Transverse colon (tissue), 4 donors: ENCODE measurements at places on chromosomes 5 and 9. TPM values are rescaled to one million over a fixed set of nuclear protein-coding genes. Genes with fewer than 3 reads are reported as not detected.

The TARS1 gene
- total RNA-seq: 107 TPM

DNA sequence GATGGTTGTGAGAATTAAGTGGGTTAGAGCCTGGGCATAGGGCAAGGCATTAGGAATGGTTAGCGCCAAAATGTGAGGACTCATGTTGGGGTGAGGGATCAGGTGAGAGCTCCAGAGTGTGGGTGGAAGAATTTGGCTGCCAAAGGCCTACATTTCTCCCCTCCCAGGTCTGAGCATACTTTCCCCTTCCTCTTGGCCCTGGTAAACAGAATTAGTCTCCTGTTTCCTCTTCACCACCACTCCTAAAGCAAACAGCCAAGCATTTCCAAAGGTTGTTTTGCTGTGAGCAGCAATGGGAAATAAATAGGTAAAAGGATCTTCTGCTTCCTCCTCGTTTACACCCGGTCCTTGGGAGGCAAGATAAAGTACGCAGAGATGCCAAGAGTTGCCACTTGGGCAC, 132.5 kb downstream of the ZSWIM6 start:
- DNase-seq: no peak

The OR2K2 gene
- total RNA-seq: not detected

The PCDHB4 gene
- total RNA-seq: 0.80 TPM

- DNase-seq: no peak
Measured at GRCh38 chr5:40775846-40776657, 20.3 kb upstream of the TTC33 start.

The FAM81B gene
- not detected for total RNA-seq

The GARIN3 gene
- total RNA-seq: not detected

GRCh38 chr5:103027267-103027666, 92.7 kb downstream of the GIN1 start:
- no peak for DNase-seq

DNA sequence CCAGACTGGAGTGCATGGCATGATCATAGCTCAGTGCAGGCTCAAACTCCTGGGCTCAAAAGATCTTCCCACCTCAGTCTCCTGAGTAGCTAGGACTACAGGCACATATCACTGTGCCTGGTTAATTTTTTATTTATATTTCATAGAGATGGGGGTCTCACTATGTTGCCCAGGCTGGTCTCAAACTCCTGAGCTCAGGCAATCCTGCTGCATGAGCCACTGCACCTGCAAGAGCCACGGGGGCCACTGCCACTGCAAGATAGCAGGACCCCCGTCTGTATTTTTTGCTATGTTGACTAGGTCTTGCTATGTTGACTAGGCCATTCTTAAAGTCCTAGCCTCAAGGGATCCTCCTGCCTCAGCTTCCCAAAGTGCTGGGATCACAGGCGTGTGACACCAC, 6.5 kb downstream of the CYSTM1 start:
- no peak for DNase-seq

GRCh38 chr5:1332461-1333001, 12.4 kb downstream of the CLPTM1L start:
- no peak for DNase-seq

- no peak for DNase-seq
Measured at GRCh38 chr5:158451993-158452672, 593.2 kb upstream of the CLINT1 start.

The RBM27 gene
- 21.6 TPM for total RNA-seq

DNA sequence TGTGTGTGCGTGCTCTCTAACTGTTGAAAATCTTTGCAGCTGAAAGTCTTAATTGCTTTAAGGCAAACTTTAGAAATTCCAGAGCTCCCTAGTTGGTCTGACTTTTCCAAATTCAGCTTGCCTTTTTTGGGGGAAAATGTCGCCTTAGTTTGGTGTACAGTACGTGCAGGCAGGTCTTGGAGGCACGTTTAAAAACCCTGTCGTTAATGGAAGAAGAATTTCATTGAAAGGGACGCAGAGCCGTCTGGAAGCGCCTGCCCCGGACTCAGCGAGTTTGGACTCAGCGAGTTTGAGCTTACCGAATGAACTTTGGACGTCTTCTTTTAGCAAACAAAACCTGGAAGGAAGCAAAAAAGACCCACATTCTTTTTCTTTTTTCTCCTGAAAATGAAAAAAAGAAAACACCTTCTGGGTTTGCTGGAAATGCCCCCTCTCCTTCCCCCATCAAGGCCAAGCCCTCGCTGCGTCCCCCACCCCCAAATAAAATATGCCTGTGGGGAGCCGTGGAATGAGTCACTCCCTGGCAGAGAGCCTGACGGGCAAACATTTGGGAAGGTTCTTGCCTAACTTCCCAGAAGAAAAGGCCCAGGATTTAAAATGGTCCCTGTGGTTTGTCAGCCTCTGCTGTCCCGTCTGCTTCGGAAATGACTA, 1.5 kb downstream of the NEK6 start:
- peak; percentile 81 for DNase-seq

The SAXO1 gene
- total RNA-seq: 0.41 TPM

- DNase-seq: no peak
Measured at GRCh38 chr5:17443333-17444130, 54.5 kb upstream of the TAF11L2 start.
